Uterus (tissue), 4 donors: ENCODE measurements at places on chromosomes 11 and 22. TPM values are rescaled to one million over a fixed set of nuclear protein-coding genes. Genes with fewer than 3 reads are reported as not detected.

Gene APOL5
- total RNA-seq: not detected

Gene OR2AG1
- total RNA-seq: not detected

DNA sequence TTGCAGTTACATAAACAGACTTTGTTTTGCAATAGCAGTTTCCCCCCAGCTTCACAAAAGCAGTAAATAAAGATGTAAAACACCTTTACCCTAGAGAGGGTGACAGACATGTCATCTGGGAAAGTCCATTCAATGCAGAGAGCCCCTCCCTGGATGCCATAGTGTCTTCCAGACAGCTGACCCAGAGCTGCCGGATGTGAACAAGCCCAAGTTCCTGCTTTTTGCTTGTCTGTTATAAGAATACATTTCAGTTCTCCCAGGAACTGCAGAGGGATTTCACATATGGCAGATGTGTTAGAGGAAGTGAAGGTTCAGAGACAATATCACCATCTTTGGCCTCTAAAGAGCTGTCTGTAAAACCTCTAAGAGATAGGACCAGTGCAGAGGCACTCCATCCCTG lies 48.9 kb downstream of the RELT start:
- DNase-seq: no peak

Gene RIMBP3C
- not detected for total RNA-seq

Gene KCNK4
- total RNA-seq: not detected
